Left lung (tissue), 14 donors: ENCODE measurements at places on chromosomes 16 and 17.

DNA sequence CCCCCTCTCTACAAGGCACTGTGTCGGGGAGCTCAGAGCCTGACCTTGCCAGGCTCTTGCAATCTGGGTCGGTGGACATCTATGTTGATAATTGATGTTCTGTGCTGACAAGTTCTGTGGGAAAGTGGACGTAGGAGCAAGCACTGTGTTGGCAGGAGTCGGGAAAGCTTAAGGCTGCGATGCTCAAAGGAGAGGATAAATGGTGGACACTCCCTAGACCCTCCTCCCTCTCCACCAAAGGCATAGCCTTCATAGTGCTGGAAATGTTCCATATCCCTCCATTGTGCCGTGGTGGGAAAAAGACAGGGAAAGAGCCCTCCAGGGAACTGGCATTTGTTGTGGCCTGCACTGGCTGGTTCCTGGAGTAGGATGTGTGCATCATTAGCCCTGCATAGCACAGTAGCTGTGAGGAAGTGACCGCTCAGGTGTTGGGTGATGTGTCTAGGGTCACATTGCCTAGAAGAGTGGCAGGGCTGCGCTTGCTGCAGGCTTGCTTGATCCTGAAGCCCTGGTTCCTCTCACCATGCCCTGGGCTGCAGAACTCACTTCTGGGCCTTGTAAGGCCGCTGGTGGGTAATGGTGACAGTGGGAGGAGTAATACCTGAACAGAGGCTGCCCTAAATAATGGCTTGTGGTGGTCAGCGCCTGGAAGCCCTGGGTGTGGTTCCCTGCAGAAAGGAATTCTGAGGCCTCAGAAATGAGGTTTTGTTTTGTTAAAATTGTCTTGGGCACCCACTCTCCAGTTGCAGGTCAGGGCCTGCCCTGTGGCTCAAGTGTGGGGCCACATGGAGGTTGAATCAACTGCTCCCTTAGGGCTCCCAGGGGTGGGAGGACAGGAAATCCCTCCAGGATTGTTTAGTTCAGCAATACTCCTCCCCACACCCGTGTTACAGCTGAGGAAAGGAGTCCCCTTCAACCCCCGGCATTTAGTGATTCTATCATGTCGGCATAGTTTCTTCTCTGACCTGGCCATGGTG is 62.6 kb downstream of the KSR1 start:
- H3K4me3 ChIP-seq: no peak overlapping the region
- H3K27ac ChIP-seq: no peak overlapping the region
- no peaks in the 10 kb centered on the region for H3K27me3 ChIP-seq
- H3K36me3 ChIP-seq: no peaks in the 10 kb centered on the region
- DNase-seq: no peak

GRCh38 chr17:63116228-63116627 is 150.2 kb downstream of the TANC2 start:
- no peak overlapping the region for H3K27ac ChIP-seq
- no peaks in the 10 kb centered on the region for H3K4me1 ChIP-seq
- H3K27me3 ChIP-seq: no peaks in the 10 kb centered on the region
- no peak overlapping the region for H3K4me3 ChIP-seq
- no peaks in the 10 kb centered on the region for H3K36me3 ChIP-seq

- H3K36me3 ChIP-seq: no peaks in the 10 kb centered on the region
- H3K27ac ChIP-seq: no peak overlapping the region
- H3K27me3 ChIP-seq: no peaks in the 10 kb centered on the region
Observed at GRCh38 chr16:48161906-48162305, 6.1 kb upstream of the ABCC12 start.

- no peak overlapping the region for H3K4me3 ChIP-seq
- no peak overlapping the region for H3K27ac ChIP-seq
- H3K36me3 ChIP-seq: no peaks in the 10 kb centered on the region
- no peak for DNase-seq
Observed at GRCh38 chr17:17445296-17445924, 31.4 kb upstream of the MED9 start.

- no peak overlapping the region for H3K27ac ChIP-seq
- H3K4me1 ChIP-seq: no peaks in the 10 kb centered on the region
- peaks cover 80% of the 10 kb centered on the region for H3K36me3 ChIP-seq
- no peak for DNase-seq
- no peak overlapping the region for H3K4me3 ChIP-seq
Observed at GRCh38 chr17:8893621-8894201, 26.2 kb upstream of the PIK3R6 start.

- H3K4me1 ChIP-seq: peaks cover 35% of the 10 kb centered on the region
- H3K36me3 ChIP-seq: peaks cover 6% of the 10 kb centered on the region
- no peak for DNase-seq
- no peak overlapping the region for H3K27ac ChIP-seq
- no peaks in the 10 kb centered on the region for H3K27me3 ChIP-seq
Observed at GRCh38 chr16:87474566-87474996, 18.2 kb downstream of the ZCCHC14 start.

DNA sequence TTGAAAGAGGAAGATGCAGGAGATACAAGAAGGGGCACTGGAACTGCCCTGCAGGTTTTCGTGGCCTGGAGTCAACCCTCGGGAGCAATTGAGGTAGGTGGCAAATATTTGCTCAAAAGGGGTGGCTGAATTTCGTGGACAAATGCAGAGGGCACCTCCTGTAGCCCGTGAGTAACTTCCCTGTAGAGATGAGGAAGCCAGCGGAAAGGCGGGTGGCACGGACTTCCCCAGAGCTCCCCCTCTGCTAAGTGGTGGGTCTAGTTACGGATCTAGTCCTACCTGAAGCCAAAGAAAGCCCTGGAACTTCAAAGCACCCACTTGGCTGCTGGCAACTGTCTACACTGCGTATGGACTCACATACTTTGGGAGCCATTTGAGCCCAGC is 1.0 kb upstream of the ATP2C2 start:
- H3K4me3 ChIP-seq: no peak overlapping the region
- peaks cover 48% of the 10 kb centered on the region for H3K27me3 ChIP-seq
- H3K27ac ChIP-seq: no peak overlapping the region
- H3K36me3 ChIP-seq: no peaks in the 10 kb centered on the region
- peak; percentile 54 for DNase-seq

- H3K4me3 ChIP-seq: no peak overlapping the region
- no peak overlapping the region for H3K27ac ChIP-seq
- DNase-seq: peak; percentile 84
- no peaks in the 10 kb centered on the region for H3K4me1 ChIP-seq
- no peaks in the 10 kb centered on the region for H3K27me3 ChIP-seq
Observed at GRCh38 chr17:320809-321385, 31.7 kb downstream of the RPH3AL start.

- peaks cover 4% of the 10 kb centered on the region for H3K27me3 ChIP-seq
- H3K4me1 ChIP-seq: peaks cover 2% of the 10 kb centered on the region
- no peak for DNase-seq
Observed at GRCh38 chr17:8332128-8332527, 7.5 kb upstream of the ODF4 start.

GRCh38 chr16:74046524-74046923 is 250.1 kb upstream of the PSMD7 start:
- no peak overlapping the region for H3K27ac ChIP-seq
- H3K4me3 ChIP-seq: no peak overlapping the region
- DNase-seq: no peak
- H3K27me3 ChIP-seq: no peaks in the 10 kb centered on the region

GRCh38 chr17:44878627-44879221 is 20.5 kb downstream of the EFTUD2 start:
- peak; percentile 60 for DNase-seq
- no peaks in the 10 kb centered on the region for H3K36me3 ChIP-seq
- H3K4me3 ChIP-seq: no peak overlapping the region
- H3K4me1 ChIP-seq: no peaks in the 10 kb centered on the region
- H3K27ac ChIP-seq: no peak overlapping the region

DNA sequence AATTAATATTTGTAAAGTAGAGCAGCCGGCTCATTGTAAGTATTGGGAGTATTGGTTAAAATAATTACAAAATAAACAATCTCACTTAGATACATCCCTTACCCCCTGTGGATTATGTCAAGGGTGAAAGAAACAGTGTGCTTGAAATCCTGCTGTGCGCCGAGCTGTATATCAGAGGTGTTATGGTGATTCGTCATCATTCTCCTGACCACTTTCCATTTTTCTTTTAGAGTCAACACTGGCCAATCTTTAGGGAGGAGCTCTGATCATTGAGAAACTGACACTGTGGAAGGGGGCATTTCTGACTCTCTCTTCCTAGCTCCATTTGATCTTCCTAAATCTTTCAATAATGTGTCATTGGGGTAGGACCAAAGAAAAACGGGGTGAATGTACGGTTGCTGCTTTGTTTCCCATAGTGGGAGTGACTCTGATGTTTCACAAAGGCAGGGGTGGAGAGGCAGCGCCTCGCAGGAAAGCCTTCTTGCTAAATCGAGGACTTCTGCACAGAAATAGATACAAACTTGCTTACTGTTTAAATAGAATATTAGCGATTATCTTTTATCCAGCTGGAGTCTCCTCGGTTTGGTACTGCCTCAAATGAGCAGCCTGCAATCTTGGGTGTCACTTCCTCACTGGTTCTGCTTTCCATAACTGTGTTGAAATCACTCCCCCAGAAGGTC is 123.4 kb downstream of the PRKCB start:
- no peak overlapping the region for H3K4me3 ChIP-seq
- no peaks in the 10 kb centered on the region for H3K4me1 ChIP-seq
- H3K27ac ChIP-seq: no peak overlapping the region

DNA sequence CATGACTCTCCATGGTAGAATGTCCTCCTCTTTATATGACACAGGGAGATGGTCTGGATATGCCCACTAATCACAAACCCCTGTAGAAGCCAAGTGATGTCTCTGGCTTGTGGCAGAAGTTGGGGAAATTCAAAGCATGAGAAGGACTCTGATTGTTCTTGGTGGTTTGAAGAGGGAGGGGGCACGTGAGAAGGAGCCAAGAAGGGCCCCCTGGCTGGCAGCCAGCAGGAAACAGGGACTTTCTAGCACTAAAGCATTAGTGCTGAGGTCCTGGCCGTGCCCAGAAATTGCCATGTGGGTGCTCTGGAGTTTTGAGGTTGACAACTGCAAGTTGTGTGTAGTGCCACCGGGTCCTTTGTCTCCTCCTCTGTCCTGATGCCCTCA is 199.9 kb downstream of the LGALS9B start:
- H3K27ac ChIP-seq: no peak overlapping the region
- H3K4me1 ChIP-seq: no peaks in the 10 kb centered on the region
- H3K27me3 ChIP-seq: no peaks in the 10 kb centered on the region
- no peaks in the 10 kb centered on the region for H3K36me3 ChIP-seq

GRCh38 chr16:58451265-58451689 is 48.7 kb upstream of the NDRG4 start:
- H3K36me3 ChIP-seq: no peaks in the 10 kb centered on the region
- peaks cover 4% of the 10 kb centered on the region for H3K27me3 ChIP-seq
- no peak overlapping the region for H3K4me3 ChIP-seq
- H3K27ac ChIP-seq: no peak overlapping the region
- DNase-seq: no peak
- H3K4me1 ChIP-seq: no peaks in the 10 kb centered on the region

GRCh38 chr17:68277807-68278206 is 13.1 kb downstream of the SLC16A6 start:
- no peak overlapping the region for H3K27ac ChIP-seq
- DNase-seq: no peak
- no peak overlapping the region for H3K4me3 ChIP-seq
- no peaks in the 10 kb centered on the region for H3K4me1 ChIP-seq
- no peaks in the 10 kb centered on the region for H3K27me3 ChIP-seq

- H3K27me3 ChIP-seq: no peaks in the 10 kb centered on the region
- H3K36me3 ChIP-seq: no peaks in the 10 kb centered on the region
- no peaks in the 10 kb centered on the region for H3K4me1 ChIP-seq
Observed at GRCh38 chr17:63579633-63580032, 21.1 kb upstream of the TACO1 start.

- H3K4me1 ChIP-seq: no peaks in the 10 kb centered on the region
- DNase-seq: peak; percentile 35
- H3K27me3 ChIP-seq: no peaks in the 10 kb centered on the region
- H3K4me3 ChIP-seq: no peak overlapping the region
- no peak overlapping the region for H3K27ac ChIP-seq
Observed at GRCh38 chr17:73474370-73474988, 162.7 kb upstream of the CDC42EP4 start.

- no peak overlapping the region for H3K4me3 ChIP-seq
- H3K36me3 ChIP-seq: no peaks in the 10 kb centered on the region
- H3K27me3 ChIP-seq: no peaks in the 10 kb centered on the region
- H3K27ac ChIP-seq: no peak overlapping the region
- no peak for DNase-seq
Observed at GRCh38 chr16:85220964-85221731, 108.9 kb upstream of the CIBAR2 start.

GRCh38 chr17:83099570-83100181 is 20.3 kb downstream of the METRNL start:
- H3K4me3 ChIP-seq: no peak overlapping the region
- DNase-seq: no peak
- no peak overlapping the region for H3K27ac ChIP-seq
- peaks cover 45% of the 10 kb centered on the region for H3K4me1 ChIP-seq
- H3K27me3 ChIP-seq: peaks cover 64% of the 10 kb centered on the region

- no peaks in the 10 kb centered on the region for H3K4me1 ChIP-seq
- H3K27me3 ChIP-seq: no peaks in the 10 kb centered on the region
- no peak overlapping the region for H3K27ac ChIP-seq
- no peaks in the 10 kb centered on the region for H3K36me3 ChIP-seq
- H3K4me3 ChIP-seq: no peak overlapping the region
Observed at GRCh38 chr16:7443142-7443541, 110.5 kb downstream of the RBFOX1 start.

DNA sequence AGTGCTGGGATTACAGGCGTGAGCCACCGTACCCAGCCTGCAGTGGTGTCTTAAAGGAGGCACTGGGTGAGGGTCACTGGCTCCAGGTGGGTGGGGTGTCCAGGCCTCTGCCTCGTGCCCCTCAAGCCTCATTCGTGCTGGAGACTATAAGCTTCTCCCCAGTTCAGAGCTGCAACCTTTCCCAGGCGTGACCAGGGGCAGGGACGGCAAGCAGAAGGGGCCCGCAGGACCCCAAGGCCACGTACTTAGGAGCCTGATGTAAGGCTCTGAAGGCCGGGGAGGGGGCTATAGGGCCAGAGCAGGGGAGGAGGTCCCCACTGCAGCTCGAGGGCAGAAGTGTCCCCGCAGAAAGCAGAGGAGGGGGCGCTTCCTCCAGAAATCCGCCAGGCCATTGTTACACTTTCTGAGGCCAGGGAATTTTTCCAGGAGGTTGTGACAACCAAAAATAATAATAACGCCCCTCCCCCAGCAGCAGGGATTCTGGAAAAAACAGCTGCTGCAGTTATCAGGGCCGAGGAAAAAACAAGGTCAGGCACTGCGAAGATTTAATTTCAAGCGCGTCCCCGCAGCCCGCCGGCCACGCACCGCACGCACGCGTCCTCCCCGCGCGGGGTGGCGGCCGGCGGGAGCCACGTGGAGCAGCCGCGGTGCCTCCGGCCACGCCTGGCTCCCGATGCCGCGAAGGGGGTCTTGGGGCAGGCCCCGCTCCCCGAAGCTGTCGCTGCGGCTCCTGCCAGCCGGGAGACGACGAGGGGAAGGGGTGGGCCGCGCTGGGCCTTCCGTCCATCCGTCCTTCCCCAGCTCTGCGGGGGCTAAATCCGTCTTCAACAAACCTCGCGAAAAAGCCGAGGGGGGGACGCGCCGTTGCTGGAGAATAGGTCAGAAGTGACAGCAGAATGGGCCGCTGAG is 45.8 kb upstream of the SLC38A10 start:
- peak overlapping the region; percentile 91 for H3K27ac ChIP-seq
- no peaks in the 10 kb centered on the region for H3K36me3 ChIP-seq
- DNase-seq: no peak
- H3K4me1 ChIP-seq: peaks cover 33% of the 10 kb centered on the region
- peaks cover 65% of the 10 kb centered on the region for H3K27me3 ChIP-seq
